ENCODE measurements at places on chromosomes 11 and 22.

- no peak for DNase-seq
Observed at GRCh38 chr11:123181767-123182500, 13.1 kb downstream of the CLMP start.

- no peak for DNase-seq
Observed at GRCh38 chr11:117002639-117003299, 95.5 kb downstream of the SIK3 start.

GRCh38 chr22:31607696-31608095 is 54.3 kb downstream of the PISD start:
- no peak for DNase-seq

- no peak for DNase-seq
Observed at GRCh38 chr22:44329179-44329796, 16.5 kb upstream of the SHISAL1 start.

DNA sequence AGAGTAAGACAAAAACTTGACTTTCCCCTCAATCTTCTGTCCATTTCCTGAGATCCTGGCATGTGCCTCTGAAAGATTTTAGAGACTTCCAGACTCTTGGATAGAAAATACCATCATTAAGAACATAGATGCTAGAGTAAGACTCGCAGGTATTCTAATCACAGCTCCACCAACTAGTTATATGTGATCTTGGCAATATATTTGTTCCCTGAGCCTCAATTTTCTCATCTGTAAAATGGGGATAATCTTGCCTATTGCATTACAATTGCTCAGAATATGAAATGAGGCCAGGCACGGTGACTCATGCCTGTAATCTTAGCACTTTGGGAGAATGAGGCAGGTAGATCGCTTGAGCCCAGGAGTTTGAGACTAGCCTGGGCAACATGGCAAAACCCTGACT is 10.7 kb downstream of the RHOG start:
- no peak for DNase-seq

GRCh38 chr11:20049231-20049630 is 111.0 kb downstream of the DBX1 start:
- DNase-seq: no peak

GRCh38 chr11:134153147-134153905 is 70.4 kb downstream of the NCAPD3 start:
- no peak for DNase-seq

DNA sequence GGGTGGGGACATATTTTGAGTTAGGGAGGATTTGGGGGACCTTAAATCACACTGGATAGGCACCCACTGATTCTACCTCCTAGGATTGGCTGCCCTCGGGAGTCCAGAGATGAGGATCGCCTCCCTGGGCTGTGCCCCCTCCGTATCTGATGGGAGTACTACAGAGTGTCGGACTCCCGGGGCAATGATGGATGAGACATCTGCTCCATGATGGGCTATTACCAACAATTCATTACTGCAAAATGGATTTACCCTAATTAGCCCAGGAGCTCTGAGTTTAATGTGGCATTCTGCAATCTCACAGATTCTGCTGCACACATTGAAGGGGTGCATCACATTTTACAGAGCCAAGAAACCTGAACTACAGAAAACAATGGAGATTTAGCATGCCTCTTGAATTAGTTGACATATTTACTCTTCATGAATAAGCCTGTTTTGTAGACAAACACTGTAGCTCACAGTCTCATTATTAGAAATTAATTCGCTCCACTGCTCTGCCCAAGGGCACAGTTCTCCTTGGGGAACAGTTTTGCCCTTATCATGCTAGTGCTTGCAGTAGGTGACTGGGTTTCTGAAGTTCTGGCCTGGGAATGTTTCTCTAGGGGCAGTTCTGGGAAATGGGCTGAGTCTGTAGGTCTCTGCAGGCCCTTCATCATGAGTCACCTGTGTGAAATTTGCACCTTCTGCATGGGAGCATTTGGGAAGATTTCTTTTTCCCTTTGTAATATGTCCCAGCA is 217.1 kb upstream of the PLET1 start:
- DNase-seq: no peak

GRCh38 chr22:48428631-48429371 is 1398.9 kb downstream of the BRD1 start:
- no peak for DNase-seq

- DNase-seq: no peak
Observed at GRCh38 chr11:12756867-12757266, 82.6 kb downstream of the TEAD1 start.

- DNase-seq: no peak
Observed at GRCh38 chr22:19902245-19902715, 39.3 kb upstream of the COMT start.

Data from AG08396 (cell line).